ENCODE measurements at places on chromosomes 11 and 22. TPM values are rescaled to one million over a fixed set of nuclear protein-coding genes. Genes with fewer than 3 reads are reported as not detected.

Gene MYRF
- 1.0 TPM for total RNA-seq

Gene DRD2
- not detected for total RNA-seq

Gene MTMR3
- total RNA-seq: 32.4 TPM

Gene THY1
- total RNA-seq: 89.7 TPM

Gene FDXACB1
- 3.2 TPM for total RNA-seq

Gene OR4D11
- not detected for total RNA-seq

Gene WNT7B
- not detected for total RNA-seq

Gene POU2AF3
- total RNA-seq: not detected

Gene CARNS1
- total RNA-seq: 0.59 TPM

Gene C1QTNF4
- total RNA-seq: 0.17 TPM

Gene MAPK11
- 2.9 TPM for total RNA-seq

Gene NELL1
- not detected for total RNA-seq

Gene DYNC2H1
- total RNA-seq: 53.4 TPM

Gene BIRC3
- total RNA-seq: 2.5 TPM

Gene LRRC4C
- total RNA-seq: 0.46 TPM

Gene BANF1
- total RNA-seq: 19.5 TPM

Gene MMP8
- 0.07 TPM for total RNA-seq

Gene TRIM48
- not detected for total RNA-seq

Gene WNT11
- not detected for total RNA-seq

Gene MS4A15
- not detected for total RNA-seq

Gene CENPM
- total RNA-seq: 3.9 TPM

Gene WBP2NL
- total RNA-seq: 0.73 TPM

Gene RAPSN
- 0.40 TPM for total RNA-seq

Gene GAL3ST1
- 0.23 TPM for total RNA-seq

Gene CCDC87
- 0.56 TPM for total RNA-seq

Gene SMDT1
- 10.5 TPM for total RNA-seq

Gene OR52N4
- total RNA-seq: not detected

Gene ALDH3B1
- 25.6 TPM for total RNA-seq

Gene CNGA4
- 0.17 TPM for total RNA-seq

Gene KRTAP5-11
- not detected for total RNA-seq

Gene RIMBP3C
- not detected for total RNA-seq

Gene NAGA
- 56.8 TPM for total RNA-seq

Gene AMBRA1
- 22.6 TPM for total RNA-seq

Gene GRK2
- 38.8 TPM for total RNA-seq

Gene IL17REL
- total RNA-seq: not detected

Gene HTR3A
- not detected for total RNA-seq

Gene PATE2
- total RNA-seq: 0.20 TPM

Gene OR8K1
- not detected for total RNA-seq
